EL (cell line): ENCODE measurements at places on chromosomes 2 and 18.

- no peak for DNase-seq
These were observed 266.8 kb downstream of the NDUFA10 start for GRCh38 chr2:239758279-239758877.

DNA sequence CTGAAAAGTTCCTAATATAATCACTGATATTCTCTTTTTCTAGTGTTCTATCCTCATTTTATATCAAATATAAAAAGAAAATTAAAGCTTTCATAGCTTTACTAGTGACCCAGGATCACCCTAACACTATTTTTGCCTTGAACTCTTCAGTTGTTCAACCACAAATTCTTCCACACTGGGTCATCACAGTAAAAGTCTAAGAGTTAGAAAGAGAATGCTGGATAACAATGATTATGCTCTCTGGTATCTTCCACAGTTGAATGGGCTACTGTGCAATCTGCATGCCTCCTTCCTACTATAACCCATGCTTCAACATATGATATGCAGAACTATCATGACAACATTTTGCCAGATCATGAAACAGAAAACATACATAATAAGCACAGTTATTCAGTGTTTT lies 32.3 kb downstream of the CHN1 start:
- DNase-seq, result peak; percentile 84

- DNase-seq, result no peak
These were observed 25.5 kb downstream of the CYRIA start for GRCh38 chr2:16640001-16640700.

- peak; percentile 41 for DNase-seq
These were observed 535 bp downstream of the ATG4B start for GRCh38 chr2:241637795-241638660.

- no peak for DNase-seq
These were observed 311.3 kb downstream of the TNS1 start for GRCh38 chr2:217691516-217691915.

DNA sequence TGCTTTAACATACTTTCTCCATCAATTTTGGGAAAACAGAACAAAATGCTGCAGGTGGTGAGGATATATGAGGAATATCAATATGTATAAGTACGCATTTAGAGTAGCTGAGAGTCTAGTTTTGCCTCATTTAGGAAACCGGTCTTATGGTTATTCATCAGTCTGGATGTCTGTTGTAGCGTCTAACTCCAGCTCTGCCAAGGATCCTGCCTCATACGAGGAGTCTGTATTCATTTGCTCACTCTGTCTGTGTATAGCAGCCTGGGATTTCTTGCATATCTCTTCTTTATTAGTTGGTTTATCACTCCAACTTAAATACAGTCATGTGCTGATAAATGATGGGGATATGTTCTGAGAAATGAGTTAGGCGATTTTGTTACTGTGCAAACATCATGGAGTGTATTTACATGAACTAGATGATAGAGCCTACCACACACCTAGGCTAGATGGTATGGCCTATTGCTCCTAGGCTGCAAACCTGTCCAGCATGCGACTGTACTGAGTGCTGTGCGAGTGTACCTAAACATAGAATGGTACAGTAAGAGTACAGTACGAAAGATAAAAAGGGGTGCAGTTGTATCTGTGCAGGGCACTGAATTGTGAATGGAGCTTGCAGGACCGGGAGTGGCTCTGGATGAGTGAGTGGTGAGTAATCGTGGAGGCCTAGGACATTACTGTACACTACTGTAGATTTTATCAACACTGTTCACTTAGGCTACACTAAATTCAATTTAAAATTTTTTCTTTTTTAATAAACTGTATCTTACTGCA lies 148.1 kb downstream of the ZNF407 start:
- DNase-seq, result peak; percentile 84

GRCh38 chr18:64208516-64208915 lies 59.6 kb upstream of the LINC00305 start:
- no peak for DNase-seq

DNA sequence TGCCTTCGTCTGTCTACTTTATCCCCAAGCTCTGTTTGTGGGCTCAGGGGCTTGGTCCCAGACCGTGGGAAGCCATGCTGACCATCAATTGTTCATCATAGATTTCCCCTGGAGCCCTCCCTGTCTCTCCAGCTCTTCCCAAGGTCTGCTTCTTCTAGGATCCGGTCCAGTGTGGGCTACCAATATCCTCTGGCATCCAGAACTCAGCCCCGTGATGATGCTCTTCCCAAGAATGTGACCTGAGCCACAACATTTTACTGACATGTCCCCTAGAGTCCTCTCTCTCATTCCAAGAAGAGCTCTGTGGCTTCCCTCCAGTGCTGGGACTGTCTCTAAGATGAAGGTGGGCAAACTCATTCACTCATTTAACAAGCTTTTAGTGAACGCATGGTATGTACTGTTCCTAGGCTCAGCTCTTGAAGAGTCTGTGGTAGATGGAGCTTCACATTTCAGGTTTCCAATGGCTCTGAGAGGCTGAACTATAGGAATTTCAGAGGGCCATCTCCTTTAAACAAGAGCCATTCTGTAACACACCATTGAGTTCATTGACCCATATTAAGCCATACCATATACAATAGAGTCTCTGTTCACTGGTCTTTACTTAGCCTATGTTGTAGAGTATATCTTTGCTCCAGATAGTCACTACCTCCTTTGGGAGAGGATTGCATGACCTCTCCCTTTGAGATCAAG lies 142.0 kb upstream of the APCDD1 start:
- peak; percentile 43 for DNase-seq

- no peak for DNase-seq
These were observed 237.5 kb upstream of the CHAC2 start for GRCh38 chr2:53530126-53530525.

- no peak for DNase-seq
These were observed 41.8 kb downstream of the TCF7L1 start for GRCh38 chr2:85174943-85175342.

- no peak for DNase-seq
These were observed 2.0 kb upstream of the RALB start for GRCh38 chr2:120250640-120251039.

GRCh38 chr2:201660293-201660895 lies 17.1 kb upstream of the TMEM237 start:
- no peak for DNase-seq

DNA sequence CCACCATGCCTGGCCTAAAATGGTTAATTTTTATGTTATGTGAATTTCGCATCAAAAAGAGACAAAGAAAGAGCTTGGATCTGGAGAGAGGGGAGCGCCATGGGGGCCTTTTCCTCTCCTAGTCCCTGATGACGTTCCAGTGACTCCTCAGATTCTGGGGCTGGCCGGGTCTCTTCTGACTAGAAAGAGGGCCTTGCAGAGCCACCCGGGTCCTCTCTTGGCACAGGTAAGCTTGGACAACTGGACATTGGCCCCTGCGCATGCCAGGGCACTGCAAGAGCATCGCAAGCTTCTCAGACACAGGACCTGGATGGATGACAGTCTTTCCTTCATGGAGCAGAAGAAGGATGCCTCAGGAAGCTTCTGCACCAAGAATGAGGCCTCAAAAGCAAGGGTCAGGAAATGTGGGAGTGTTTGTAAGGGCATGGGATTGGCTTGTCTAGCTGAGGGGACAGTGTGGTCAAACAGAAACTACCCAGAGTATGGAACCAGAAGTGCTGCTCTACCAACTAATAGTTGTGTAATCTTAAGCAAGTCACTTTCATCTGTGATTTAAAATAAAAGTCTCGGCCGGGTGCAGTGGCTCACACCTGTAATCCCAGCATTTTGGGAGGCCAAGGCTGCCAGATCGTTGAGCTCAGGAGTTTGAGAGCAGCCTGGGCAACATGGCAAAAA lies 35.2 kb downstream of the FOSL2 start:
- DNase-seq, result no peak

- no peak for DNase-seq
These were observed 305.3 kb downstream of the PARD3B start for GRCh38 chr2:204850581-204850980.

DNA sequence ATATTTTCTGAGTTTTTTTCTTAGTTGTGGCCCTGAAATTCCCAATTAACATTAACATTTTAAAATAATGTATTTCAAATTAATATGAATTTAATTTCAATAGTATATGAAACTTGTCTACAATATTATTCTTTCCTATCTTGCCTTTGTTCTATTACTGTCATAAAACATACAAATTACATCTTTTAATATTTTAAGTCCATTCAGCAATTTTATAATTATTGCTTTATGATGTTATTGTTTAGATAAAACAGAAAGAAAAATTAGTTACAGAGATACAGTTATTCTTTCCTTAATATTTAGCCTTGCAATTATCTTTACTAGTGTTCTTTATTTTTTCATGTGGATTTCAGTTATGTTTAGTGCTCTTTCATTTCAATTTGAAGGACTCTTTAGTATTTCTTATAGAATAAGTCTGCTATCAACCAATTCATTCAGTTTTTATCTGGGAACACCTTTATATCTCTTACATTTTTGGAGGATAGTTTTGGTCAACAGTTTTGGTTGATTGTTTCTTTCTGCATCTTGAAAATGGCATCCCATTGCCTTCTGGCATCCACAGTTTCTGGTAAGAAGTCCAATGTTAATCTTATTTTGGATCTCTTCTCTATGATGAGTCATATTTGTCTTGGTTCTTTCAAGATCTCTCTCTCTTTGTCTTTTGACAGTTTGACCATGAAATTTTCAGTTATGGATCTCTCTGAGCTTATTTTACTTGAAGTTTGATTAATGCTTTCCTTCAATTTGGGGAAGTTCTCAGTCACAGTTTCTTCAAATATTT lies 76.9 kb upstream of the CHST9 start:
- DNase-seq, result no peak

DNA sequence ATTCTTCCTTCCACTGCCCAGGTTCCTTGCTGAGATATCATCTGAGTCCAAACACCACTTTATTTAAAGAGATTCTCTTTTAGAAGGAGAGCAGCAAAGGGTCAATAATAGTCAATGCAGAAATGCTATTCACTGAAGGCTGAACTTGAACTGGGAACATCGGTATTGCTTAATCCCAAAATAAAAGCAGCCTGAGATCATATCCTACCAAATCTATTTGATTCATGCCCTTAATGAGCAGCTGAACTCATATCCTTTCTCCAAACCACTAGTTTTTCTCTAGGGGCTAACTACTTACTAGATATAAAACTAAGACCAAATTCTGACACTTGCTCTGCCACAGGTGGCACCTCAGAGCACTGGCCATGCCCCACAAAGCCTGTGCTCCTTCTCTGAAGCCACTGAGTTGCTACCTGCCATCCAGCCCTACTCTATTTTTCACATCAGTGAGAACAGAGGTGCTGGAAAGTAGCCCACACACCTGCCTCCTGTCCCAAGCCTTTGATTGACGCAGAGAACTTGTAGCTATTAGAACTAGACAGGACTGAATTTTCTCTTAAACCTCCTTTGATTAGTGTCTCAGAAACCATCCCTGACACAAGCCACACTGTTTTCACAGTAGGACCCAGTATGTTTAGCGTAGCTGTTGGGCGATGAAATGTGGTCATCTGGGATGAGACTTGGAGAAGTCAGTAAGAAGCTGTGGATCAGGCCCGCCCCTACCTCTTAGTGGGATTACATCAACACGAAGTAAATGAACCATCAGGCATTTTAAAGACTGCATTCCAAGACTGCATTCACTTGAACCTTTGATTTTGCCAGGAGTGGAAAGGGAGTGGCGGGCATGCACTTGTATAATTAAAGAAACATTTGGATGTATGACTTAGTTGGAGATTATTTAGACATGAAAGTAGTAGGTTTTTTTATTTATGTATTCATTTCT lies 124.3 kb downstream of the RBMS1 start:
- DNase-seq, result peak; percentile 65

DNA sequence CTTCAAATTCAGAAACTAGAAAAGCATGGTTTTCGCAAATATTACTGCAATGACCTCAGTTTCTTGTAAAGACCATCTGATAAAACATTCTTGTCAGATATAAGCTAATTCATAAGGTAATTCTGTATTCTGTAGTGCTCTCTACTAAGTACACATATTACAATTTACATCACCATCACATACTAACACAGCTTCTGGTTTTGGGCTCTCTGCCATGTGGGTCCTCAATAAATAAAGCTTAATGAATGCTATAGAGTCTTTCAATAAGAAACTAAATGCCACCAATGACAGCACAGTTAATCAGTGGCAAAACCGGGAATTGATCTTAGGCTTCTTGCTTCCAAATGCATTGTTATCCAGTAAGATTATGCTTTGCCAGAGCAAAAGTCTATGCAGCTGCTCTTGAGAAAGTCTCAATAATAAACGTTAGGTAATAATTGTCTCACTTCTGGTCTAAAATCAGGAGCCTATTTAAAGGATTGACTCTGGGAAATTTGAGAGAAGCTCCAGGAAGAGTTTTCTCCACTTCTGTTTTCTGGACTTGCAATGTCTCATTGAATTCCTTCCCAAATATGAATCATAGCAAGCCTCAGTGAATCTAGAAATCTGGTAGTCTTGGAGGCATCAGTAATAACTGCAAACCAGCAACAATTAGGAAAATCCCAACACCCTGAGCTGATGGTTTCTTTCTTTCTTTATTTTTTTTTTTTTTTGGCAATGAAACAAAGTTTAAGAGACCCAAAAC lies 67.9 kb upstream of the RAPGEF4 start:
- DNase-seq, result peak; percentile 23

- no peak for DNase-seq
These were observed 443.0 kb upstream of the SLC39A10 start for GRCh38 chr2:195214072-195214471.

- DNase-seq, result peak; percentile 30
These were observed 38.2 kb downstream of the CASP8 start for GRCh38 chr2:201298462-201299052.

GRCh38 chr2:158204741-158205165 lies 103.1 kb downstream of the UPP2 start:
- peak; percentile 74 for DNase-seq

GRCh38 chr2:178892751-178893625 lies 85.8 kb upstream of the TTN start:
- DNase-seq, result no peak
